ENCODE measurements at places on chromosomes 7 and 10.

- no peak for DNase-seq
These were observed 87.0 kb upstream of the SLC25A13 start for GRCh38 chr7:96408881-96409280.

DNA sequence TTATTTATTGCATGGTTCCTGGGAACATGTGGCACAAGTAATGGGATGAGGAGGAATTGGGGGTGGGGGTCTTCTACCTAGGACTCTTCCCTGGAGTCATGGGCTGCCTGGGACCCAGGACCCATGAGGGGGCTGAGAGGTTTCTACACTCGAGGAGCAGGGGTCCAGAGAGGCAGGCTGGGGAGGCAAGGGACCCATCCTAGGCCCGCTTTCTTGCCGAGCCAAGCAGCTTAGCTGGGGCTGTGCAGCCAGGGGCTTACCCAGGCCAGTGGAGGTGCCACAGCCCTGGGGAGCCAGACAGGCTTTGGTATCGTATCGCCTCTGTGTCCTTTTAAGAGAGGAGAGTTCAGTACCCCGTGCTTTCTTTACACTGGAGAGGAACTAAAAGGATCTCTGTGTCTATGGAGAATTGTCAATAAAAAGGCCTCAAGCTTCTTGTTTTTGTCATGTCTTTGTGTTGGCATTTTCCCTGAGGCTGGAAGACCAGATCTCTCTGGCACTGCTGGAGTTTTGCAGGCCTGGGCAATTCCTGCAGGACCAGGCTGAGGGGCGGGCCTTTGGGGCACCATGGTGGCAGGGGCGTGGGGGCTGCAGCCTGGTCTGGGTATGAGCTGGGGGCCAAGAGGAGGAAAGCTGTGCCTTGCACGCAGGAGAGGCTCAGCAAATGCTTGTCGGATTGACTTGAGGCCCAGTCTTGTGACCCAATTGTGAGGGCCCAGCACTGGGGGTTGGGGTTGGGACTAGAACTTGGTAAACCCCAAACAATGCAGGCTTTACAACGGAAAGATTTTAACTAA lies 11.1 kb downstream of the SFRP5 start:
- DNase-seq, result no peak

DNA sequence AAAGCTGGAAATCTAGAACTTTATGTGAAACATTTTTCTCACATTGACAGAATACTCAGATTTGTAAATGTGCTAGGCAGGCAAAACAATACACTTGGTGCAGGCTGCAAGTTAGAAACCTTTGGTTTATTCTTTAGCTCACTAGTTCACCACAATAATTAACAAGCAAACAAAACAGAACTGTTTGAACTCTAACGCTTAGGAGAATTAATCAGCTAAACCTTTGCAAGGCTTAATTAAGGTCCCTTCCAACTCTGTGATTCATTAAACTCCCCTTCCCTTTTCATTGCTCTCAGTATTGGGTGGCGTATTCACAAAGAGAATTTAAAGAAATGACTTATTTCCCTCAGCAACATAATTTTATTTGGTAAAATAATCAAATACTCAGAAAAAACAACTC lies 99.0 kb downstream of the PON1 start:
- DNase-seq, result no peak

DNA sequence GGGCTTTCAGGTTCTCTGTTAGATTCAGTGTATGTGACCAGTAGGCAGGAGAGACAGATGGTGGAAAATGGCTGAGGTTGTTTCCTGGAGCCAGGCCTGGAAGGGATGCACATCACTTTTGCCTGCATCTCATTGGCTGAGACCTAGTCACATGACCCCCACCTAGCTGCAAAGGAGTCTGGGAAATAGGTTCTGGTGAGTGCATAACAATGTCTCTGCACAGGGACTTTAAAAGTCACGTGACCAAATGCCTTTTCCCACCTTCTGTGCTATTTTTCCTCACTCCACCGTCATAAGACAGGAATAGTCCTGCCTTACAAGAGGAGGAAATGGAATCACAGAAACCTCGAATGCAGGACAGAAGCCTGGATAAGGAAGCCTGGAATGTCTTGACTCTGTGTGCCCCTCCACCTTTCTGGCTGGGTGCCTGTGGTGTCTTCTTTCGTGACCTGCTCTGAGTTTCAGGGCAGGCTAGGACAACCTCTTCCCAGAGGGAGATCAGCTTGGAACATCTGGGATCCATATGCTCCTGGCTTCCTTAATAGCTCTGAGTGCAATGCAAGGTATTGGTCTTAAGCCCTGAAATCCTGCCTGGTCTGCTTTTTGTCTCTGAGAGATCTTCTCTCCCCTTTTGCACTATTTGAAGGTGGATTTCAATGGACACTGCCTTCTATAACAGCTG lies 139.9 kb upstream of the ZNF438 start:
- DNase-seq, result no peak

- no peak for DNase-seq
These were observed 658.3 kb downstream of the SUGCT start for GRCh38 chr7:40793132-40793531.

DNA sequence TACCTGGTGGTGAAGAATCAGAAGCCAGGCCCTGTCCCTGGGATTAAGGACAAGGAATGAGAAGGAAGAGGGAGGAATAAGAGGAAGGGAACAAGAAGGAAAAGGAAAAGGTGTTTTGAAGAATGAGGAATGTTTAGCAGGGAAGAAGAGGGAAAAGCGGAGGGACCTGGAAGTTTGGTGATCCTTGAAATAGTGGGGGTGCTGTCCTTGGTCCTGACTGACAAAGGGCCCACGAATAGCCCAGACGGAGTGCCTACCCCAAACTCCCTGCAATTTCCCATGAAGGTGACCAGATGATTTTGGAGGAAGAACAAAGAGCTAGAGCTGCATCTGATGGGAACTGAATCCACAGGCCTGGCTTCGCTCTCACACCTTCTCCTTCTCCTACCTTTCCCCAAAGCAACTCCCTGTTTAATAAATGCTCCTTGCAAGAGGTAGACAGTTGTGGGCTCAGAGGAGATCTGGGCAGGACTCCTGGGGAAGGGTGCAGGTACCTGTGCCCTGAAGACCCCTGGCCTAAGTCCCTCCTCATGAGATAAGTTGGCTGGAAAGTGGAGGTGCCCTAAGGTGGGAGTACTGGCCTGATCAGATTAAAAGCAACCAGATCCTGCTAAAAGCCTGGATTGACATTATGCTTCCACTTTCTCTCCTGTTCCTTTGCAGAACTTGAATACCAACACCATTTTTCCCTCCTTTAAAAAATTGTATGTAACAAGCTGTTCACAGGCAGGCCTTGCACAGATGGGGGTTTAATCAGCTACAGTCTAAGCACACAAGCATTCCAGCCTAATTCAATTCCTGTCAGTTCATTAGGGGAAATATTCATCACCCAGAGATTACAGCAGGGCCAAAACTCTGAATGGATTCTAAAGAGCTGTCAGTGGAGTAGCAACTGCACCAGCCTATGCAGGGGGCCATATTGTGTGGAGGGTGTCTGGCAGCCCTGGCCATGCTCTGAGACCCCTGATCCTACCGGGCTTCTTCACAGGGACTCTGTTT lies 19.4 kb downstream of the KAZALD1 start:
- no peak for DNase-seq

GRCh38 chr7:55022002-55022985 lies 3.5 kb downstream of the EGFR start:
- no peak for DNase-seq

- no peak for DNase-seq
These were observed 40.5 kb downstream of the ADRB1 start for GRCh38 chr10:114084215-114084614.

GRCh38 chr7:75835688-75836285 lies 22.2 kb upstream of the CCL24 start:
- no peak for DNase-seq

DNA sequence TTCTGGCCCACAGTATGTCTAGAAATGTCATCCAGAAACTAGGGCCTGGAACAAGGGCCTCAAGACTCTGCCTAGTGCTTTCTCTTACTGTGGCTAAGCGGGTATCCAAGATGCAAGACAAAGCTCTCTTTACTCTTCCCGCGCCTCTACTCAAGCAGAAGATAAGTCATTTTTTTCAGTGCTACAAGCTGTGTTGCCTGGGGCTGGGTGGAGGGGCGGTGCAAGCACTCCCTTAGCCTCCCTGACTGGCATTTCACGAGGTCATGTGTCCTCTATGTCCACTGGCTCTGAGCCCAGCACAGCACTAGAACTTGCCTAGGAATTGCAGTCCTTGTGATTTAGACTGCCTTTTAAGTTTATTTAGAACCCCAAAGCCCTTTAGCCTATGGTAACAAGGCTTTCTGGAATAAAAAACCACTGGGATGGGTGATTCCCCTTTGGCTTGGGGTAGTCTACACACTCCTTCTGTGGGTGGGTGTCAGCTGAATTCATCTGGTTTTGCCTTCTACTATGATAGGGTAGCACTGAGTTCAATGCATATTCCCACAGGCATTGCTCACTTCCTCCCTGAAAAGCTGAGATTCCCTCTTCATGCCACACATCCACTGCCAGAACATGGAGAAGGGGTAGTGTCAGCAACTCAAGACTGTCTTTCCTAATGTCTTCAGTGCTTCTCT lies 371.8 kb upstream of the KCND2 start:
- DNase-seq, result no peak

GRCh38 chr10:30825495-30825894 lies 195.9 kb upstream of the LYZL2 start:
- no peak for DNase-seq

DNA sequence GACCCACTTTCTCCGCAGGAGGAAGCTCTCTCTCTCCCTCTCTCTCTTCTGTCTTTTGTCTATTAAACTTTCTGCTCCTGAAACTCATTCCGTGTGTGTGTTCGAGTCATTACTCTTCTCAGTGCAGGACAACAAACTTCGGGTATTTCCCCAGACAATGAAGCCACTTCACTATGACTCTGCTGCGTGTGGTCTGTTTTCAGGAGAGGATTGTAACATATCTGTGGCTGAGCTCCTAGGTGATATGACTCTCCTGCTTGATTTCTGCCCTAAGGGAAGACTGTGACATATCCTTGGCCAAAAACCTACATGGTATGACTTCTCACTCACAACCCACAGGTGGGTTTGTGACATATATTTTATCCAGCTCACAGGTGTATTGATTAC lies 39.9 kb upstream of the ZNF107 start:
- no peak for DNase-seq

DNA sequence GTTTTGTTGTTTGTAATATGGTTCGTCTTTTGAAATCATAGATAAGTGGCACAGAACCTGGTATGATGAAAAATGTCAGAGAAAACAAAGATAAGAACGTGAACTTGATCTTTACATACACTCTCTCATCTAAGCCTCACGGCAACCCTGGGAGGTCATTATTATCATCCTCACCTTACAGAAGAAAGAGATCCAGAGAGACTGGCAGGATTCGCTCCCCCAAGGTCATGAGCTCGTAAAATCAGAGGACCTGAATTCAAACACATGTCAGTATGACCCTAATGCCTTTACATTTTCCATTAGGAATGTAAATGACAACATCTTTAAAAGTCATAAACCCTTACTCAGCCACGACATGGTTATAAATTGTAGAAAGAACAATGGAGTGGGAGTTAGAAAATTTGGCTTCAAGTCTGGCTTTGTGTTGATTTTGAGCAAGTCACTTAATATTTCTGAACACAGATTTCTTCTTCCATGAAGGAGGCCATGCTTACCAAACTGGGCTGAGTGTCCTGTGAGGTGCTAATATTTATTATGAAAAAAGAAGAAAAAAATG lies 35.9 kb downstream of the HIPK2 start:
- DNase-seq, result no peak

DNA sequence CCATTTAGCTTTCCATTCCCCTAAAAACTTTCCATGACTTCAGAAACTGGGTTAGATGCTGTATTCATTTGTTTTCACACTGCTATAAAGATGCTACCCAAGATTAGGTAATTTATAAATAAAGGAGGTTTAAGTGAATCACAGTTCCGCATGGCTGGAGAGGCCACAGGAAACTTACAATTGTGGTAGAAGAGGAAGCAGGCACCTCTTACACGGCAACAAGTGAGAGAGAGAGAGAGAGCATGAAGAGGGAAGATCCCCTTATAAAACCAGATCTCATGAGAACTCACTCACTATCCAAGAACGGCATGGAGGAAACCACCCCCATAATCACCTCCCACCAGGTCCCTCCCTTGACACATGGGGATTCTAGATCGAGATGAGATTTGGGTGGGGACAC lies 336.8 kb downstream of the TFEC start:
- DNase-seq, result no peak

- no peak for DNase-seq
These were observed 33.6 kb downstream of the VWA2 start for GRCh38 chr10:114272696-114273095.

GRCh38 chr7:92333866-92334265 lies 88.1 kb downstream of the ANKIB1 start:
- DNase-seq, result no peak

- no peak for DNase-seq
These were observed 62.7 kb upstream of the ABLIM1 start for GRCh38 chr10:114720685-114721278.

DNA sequence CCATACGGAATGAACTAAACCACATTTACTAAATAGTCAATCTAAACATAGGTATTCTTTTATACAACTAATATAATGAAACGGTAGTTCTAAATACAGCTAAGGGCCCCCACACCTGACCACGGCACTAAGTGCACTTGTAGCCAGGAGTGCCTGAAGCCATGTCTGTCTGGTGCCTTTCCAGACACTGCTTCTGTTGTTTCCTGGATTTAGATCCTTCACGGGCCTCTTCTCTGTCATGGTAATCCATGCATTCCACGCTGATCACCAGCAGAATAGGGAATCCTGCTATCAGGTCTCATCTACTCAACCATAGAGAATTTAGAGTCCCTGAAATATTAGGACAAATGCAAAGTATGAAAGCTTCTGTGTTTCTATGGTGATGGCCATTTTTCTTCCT lies 37.8 kb downstream of the OSBPL3 start:
- no peak for DNase-seq

DNA sequence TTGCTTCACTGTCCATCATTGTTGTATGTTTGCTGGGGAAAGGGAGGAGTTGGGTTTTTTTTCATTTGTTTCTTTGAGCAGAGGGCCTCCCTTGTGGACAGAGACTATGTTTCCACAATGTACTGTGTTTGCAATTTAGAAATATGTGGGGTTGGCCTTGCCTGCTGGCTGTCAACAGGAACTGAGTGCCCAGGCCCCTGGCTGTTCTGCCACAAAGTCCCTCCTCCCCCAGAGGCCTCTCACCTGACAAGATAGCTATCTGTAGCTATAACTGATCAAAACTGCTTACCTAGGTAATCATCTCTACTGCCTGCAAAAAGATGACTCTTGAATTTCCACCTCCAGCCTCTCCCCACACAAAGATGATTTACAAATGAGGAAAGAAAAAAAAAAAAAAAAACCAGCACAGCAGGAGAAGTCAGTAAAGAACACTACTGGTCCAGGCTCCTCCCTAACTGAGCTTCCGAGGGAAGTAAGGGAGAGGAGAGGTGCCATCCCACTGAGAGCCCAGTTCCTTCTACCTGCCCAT lies 121.8 kb downstream of the SGMS1 start:
- DNase-seq, result no peak

GRCh38 chr10:24041834-24042233 lies 167.1 kb upstream of the KIAA1217 start:
- no peak for DNase-seq

- no peak for DNase-seq
These were observed 269.2 kb downstream of the MAD1L1 start for GRCh38 chr7:1963575-1963974.

GRCh38 chr7:93551063-93551895 lies 23.2 kb downstream of the CALCR start:
- DNase-seq, result no peak

All from HuH-7 (cell line).